NCI-H187 (cell line): ENCODE measurements at places on chromosomes 13 and 19.
A peak's percentile ranks its signal among the peaks of the same experiment; 100 is the strongest.

GRCh38 chr13:97274829-97275649 is 52.9 kb downstream of the MBNL2 start:
- no peak for DNase-seq

DNA sequence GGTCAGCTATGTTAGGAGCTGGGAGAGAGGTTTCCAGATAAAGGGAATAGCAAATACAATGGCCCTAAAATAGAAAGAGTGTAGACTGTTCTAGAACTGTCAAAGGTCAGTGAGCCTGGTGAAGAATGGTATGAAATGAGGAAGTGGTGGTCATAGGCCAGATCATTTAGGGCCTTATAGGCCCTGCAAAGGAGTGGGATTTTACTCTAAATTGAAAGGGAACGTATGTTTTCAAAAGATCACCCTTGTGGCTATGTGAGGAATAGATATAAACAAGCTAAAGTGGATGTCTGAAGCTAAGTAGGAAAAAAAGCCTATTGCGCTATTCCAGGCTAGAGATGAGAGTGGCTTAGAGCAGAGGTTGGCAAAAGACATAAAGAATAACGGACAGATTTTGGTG is 70.7 kb upstream of the TDRD3 start:
- no peak for DNase-seq

- DNase-seq = peak; percentile 1
Measured at GRCh38 chr13:62512194-62513141, 1096.8 kb upstream of the PCDH20 start.

DNA sequence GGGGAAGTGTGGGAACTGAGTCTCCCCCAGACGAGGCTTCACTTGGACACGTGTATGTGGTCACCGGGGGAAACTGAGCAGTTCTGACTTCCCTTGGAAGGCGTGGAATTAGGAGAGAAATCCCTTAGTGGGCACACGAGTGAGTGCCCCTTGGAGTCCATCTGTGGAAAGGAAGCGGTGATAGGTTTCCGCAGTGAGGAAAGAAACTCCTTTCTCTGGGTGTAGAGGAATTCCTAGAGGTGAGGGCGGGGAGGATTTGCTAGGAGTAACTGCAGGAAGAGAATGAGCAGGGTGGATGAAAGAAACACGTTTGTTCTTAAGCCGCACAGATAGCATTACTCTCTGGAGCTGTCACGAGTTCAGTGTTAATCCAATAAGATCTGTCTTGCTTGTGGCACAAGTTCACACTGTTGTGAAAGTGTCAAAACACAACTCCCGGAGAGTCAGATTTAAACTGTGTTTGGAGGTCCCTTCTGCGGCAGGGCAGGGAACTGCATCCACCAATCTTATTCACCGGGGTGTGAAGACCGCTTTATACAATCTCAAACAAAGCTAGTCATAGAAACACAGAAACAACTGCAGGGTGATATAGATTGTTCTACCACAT is 1.2 kb downstream of the KL start:
- no peak for DNase-seq

GRCh38 chr19:31906111-31906871 is 439.1 kb upstream of the ZNF507 start:
- no peak for DNase-seq

DNA sequence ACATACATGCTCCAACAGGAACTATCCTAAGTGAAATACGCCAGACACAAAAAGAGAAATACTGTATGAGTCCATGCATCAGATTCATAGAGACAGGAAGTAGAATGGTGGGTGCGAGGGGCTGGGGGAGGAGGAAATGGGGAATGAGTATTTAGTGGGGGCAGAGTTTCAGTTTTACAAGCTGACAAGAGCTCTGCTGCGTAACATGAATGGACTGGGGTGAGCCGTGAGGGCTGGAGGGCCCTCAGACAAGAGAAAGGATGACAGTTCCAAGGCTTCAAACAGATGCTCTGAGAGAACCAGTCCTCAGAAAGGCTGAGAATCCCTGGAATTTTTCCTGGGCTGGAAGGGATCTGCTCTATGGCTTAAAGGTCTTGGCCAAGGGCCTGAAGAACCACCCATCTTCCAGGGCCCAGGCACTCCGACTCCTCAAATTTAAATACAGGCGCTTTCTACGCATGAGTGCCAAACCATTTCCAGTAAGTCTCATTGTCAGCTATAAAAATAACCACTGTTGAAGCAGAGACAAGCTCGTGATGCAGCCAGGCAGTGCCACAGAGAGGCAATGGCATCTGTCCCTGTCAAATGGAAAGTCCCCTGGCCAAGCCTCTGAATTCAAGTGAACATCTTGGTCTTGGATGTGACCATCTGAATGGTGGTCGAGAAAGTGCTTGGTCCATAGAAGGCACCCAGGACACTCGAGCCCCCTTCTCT is 17.5 kb downstream of the KLF2 start:
- peak; percentile 11 for DNase-seq

DNA sequence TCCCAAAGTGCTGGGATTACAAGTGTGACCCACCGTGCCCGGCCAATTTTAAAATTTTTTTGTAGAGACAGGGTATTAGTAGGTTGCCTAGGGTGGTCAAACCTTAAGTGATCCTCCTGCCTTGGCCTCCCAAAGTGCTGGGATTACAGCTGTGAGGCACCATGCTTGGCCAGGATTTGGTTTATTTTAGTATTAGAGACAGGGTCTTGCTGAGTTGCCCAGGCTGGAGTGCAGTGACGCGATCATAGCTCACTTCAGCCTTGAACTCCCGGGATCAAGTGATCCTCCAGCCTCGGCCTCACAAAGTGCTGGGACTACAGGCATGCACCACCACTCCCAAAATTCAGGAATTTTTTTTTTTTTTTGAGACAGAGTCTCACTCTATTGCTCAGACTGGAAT is 5.4 kb upstream of the ZNF414 start:
- no peak for DNase-seq

DNA sequence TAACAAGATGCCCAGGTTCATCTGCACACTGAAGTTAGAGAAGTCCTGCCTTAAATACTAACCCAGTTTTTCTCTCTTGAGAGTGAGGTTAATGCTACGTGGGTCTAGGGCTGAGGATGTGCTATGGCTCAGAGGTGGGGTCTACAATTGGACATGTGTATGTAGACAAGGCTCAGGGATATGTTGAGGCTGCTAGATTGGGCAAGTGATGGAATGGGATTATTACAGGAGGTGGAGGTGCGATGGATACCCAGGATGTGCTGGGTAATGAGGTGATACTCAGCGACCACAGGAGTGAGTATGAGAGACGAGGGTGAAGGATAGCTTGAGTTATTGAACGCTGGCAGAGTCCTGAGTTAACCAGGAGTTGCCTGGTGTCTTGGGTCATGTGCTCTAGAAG is 38.1 kb downstream of the PPP2R1A start:
- no peak for DNase-seq

- DNase-seq = no peak
Measured at GRCh38 chr13:51742611-51743010, 61.4 kb downstream of the DHRS12 start.

- DNase-seq = peak; percentile 90
Measured at GRCh38 chr19:42108527-42109389, 23.5 kb downstream of the POU2F2 start.

- DNase-seq = no peak
Measured at GRCh38 chr19:22472180-22472637, 50.1 kb upstream of the ZNF98 start.

DNA sequence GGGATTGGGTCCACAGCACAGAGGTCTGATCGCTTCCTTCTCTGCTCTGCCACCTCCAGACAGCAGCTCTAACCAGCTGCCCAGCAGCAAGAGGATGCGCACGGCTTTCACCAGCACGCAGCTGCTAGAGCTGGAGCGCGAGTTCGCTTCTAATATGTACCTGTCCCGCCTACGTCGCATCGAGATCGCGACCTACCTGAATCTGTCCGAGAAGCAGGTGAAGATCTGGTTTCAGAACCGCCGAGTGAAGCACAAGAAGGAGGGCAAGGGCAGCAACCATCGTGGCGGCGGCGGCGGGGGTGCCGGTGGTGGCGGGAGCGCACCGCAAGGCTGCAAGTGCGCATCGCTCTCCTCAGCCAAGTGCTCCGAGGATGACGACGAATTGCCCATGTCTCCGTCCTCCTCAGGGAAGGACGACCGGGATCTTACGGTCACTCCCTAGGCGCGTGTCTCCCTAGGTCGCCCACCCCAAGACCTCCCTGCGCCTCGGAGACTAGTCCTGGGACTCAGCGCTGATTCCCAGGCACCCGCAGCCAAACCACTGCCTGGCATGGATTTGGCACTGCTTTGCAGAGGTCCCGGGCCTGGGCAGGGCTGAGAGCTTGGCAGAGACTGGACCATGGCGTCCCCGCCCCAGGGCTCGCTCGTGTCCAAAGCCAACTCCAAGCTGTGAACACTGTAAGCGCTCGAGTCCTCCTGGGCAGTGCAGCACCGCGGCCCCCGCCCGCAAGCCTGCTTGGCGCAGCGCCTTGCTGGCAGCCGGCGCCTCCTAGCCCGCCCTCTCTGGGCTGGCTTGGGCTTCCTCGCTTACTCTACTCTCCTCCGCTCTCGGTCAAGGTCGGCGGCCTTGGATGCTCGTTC is 1.5 kb downstream of the GSX1 start:
- no peak for DNase-seq

DNA sequence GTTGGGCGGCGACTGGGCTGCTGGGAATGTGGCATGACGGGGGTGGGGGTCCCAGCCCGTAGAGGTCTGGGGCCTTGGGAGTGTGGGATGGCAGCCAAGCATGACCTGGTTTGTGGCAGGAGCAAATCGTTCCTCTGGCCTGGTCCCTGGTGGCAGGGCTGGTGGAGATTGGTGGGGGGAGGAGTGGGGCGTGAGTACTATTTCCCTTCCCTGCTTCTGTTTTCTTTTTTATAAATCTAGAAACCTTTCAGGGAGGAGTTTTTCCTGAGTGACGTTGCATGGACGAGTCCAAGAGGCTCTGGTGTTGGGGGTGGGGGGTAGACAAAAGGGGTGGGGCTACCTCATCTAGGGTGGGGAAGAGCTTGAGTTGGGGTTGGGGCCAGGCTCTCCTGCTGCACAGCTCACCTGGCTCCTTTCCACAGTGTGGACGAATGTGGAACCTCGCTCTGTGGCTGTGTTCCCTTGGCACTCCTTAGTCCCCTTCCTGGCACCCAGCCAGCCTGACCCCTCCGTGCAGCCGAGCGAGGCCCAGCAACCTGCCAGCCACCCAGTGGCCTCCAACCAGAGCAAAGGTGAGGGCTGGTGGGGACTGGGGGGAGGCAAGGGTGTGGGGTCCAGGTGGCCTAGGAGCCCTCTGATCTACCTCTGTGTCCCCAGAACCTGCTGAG is 15.4 kb upstream of the PRR19 start:
- DNase-seq = no peak

GRCh38 chr19:7874076-7874896 is at the start of gene PRR36:
PRR36 (minus strand) TSS chr19:7874390; CDS start chr19:7873689, 701 bp downstream.
- DNase-seq = peak; percentile 63

DNA sequence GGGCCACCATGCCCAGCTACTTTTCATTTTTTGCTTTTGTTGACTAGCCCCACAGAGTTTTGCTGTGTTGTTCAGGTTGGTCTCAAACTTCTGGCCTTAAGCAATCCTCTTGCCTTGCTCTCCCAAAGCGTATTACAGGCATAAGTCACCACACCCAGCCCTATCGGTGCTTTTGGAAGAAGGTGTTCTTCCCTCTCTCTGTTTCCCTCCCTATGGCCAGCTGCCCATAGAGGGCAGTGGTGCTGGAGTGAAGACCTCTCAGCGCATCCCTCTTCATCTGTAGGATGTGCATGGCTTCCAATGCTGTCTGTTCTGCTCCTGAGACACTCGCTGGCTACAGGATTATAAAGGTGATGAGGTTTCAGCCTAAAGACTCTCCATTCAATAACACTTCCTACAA is 1.3 kb upstream of the CD22 start:
- DNase-seq = no peak

DNA sequence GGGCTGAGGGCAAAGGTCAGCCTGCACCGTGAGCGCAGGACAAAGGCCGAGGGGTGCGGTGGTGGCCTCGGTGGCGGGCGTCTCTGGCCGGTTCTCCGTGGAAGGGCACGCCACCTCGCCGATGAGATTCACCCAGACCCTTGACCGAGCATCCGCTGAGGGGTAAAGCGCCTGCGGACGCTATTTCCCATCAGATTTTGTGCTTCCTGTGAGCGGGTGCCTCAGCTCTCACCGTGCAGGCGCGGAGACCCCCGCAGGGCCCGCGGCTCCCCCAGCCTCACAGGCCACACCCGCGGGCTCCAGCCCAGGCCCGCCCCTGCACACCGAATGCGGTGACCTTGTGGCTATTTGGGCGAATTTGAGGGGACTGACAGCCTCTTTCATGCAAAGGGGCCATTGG is 348.0 kb downstream of the TEX29 start:
- DNase-seq = no peak

DNA sequence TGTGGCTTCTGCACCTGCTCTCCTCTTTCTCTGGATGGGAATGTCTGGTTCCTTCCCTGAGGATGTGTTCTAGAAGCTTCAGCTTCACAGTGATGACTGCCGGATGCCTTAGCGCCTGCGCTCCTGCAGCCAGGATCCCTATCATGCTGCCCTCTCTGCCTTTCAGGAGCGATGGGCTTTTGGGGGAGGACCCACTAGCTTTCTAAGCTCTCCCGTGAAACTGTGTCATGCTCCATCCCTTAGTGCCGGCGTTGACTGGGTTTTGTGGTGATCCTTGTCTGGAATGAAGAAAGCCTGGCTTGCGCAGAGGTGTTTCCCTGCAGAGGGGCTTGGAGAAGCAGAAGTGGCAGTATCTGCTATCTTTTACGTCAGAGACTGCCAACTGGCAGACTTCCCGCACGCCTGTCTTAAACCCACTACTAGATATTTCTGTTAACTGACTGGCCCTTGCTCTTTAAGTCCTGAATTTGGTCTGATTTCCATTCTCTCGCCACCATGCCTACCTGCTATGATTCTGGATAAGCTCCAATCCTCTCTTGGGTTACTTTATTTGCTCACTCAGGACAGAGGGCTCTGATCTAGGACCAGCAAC is 3.8 kb upstream of the KMT2B start:
- no peak for DNase-seq

DNA sequence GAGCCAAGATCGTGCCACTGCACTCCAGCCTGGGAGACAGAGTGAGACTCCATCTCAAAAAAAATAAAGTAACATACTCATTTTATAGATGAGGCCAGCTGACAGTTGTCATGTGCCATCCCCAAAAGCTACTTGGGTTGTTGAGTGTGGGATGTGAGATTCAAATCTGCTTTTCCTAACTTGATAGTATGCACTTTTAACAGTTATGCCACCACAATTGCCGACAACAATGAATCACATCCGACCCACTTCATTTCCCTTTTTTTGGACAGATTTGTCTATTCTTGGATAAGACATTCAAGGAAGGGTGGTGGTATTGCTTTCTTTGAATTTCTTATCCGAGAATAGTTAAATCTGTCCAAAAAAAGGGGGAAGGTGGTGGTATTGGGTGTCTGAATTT is 16.3 kb upstream of the DNMT1 start:
- no peak for DNase-seq

GRCh38 chr19:40594657-40595091 is 6.5 kb upstream of the LTBP4 start:
- no peak for DNase-seq
